CD4-positive, alpha-beta T cell treated with Interleukin-1 beta for 1 hour (primary cell): ENCODE measurements at places on chromosomes 5 and 9.

DNA sequence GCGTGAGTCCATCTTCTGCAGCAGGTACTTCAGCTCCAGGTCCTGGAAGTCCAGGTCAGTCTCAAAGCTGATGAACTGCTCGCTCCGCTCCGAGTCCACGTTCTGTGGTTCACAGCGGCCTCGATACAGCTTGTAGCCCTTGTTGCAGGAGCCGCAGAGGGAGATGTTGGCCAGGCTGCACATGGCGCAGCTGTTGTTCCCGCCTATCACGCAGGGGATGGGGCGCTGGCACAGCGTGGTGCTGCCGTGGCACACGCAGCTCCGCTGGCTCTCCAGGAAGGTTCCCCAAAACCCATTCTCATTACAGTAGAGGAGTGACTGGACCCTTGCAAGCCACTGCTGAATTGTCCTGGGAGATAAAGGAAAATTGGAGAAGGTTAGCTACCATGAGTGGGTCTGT is 201.4 kb downstream of the BRINP1 start:
- DNase-seq, result no peak

GRCh38 chr5:136115183-136115865 is 17.3 kb upstream of the SMAD5 start:
- no peak for DNase-seq

DNA sequence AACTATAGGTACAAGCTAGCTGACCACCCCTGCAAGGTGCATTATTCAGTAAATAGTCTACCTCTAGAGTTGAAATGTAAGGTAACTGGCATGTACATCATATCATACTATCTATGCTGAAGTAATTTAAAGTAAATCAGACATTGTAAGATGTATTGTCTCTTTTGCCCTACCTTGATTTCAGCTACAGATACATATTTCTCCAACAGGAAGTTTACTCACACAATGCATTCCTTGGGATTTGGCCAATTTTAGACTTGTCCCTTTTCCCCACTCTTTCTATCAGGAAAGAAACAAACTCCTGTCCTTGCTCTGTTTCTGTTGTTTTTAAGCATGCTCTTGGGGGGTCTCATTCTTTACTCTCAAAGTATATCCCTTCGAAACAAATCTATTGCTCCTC is 58.5 kb upstream of the TSLP start:
- no peak for DNase-seq

GRCh38 chr9:20551835-20552234 is 70.5 kb downstream of the MLLT3 start:
- DNase-seq, result no peak

DNA sequence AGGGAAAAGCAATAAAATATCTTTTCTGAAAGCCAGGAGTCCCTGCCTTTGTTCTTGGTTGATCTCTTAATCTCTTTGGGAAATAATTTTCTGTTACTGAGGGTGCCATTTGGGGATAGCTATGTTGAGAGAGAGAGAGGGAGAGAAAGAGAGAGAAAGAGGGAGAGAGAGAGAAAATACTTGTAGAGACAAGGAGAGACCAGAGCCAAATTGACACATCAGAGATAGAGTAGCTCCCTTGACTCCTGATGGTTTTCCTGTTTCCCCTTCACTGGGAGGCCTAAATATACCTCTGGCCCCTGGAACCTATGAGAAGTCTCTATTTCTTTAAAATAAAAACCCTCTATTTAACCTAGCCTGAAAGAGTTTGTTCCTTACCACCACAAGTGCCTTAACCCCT is 14.9 kb downstream of the CMYA5 start:
- DNase-seq, result no peak

- no peak for DNase-seq
These were observed 252.0 kb upstream of the GAS1 start for GRCh38 chr9:87199278-87199677.

GRCh38 chr9:109641372-109641659 is 138.7 kb upstream of the PALM2AKAP2 start:
- no peak for DNase-seq
